Activated CD4-positive, alpha-beta T cell treated with anti-CD3 and anti-CD28 coated beads, Interleukin-2, amount 10 ng/mL, durations not matched to agents 24 days and 14 days (primary cell): ENCODE measurements at places on chromosomes 2 and 18. TPM values are rescaled to one million over a fixed set of nuclear protein-coding genes. Genes with fewer than 3 reads are reported as not detected.

SATB2 gene
- 0.07 TPM in 1 of 2 replicates, not detected in the other for total RNA-seq

DPP10 gene
- not detected in 2 replicates for total RNA-seq

CXCR1 gene
- total RNA-seq = not detected in 2 replicates

CD8A gene
- total RNA-seq = 1.1 and 1.3 TPM in 2 replicates

ZNF532 gene
- 0.79 and 1.0 TPM in 2 replicates for total RNA-seq

NXPH2 gene
- not detected in 2 replicates for total RNA-seq

DNA sequence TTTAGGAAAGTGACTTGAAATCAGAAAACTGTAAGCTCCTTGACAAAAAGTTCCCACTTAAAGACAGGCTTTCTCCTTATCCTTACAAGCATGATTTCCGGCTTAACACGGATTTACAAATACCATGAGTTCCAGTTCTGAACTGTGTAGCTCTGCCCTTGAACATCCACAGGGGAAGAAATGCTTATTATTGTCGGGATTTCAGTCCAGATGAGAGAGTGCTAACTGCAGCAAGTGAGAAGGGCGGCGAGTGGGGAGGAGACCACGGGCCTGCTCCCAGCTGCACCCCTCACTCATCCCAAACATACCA lies 73.1 kb downstream of the LRRC30 start:
- no peaks in the 10 kb centered on the region for H3K36me3 ChIP-seq
- DNase-seq = no peak
- H3K4me1 ChIP-seq = no peaks in the 10 kb centered on the region
- no peak overlapping the region for H3K27ac ChIP-seq

DNA sequence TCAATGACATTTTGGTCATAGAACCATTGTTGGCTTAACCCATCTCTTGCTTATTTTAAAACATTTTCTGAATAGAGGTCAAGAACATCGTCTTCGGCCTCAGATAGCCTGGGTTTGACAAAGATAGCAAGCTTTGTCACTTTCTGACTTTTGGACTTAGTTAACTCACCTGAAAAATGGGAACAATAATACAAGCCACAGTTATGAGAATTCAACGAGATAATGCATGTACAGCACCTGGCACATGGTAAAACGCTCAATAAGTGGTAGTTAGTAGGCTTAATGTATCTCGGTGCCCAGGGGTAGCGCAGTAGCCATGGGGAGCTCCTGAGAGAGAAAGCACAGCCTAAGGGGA lies 446 bp upstream of the COPS7B start:
- peaks cover 19% of the 10 kb centered on the region for H3K36me3 ChIP-seq
- DNase-seq = no peak
- peak overlapping the region; percentile 87 for H3K27ac ChIP-seq
- H3K4me1 ChIP-seq = peaks cover 61% of the 10 kb centered on the region
- no peaks in the 10 kb centered on the region for H3K27me3 ChIP-seq
- peak overlapping the region; percentile 94 for H3K4me3 ChIP-seq

DNA sequence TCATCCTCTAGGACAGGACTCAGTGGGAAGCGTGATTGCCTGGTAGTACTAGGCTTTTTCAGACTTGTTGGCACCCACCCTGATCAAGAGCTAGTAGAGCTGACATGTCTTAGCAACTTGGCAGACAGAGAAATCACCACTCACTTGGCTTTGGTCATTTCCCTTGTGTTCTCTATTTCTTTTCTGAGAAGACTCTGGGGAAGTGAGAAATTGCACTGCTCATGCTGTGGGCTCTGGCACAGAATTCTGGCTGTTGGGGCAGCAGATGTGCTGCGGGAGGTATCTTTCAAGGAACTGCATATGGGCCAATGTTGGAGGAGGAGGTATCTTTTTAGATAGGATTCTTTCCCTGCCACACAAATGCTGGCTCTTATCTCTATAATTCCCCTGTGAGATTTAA lies 529.1 kb upstream of the MEX3C start:
- no peak overlapping the region for H3K4me3 ChIP-seq
- no peaks in the 10 kb centered on the region for H3K27me3 ChIP-seq
- no peaks in the 10 kb centered on the region for H3K4me1 ChIP-seq
- no peak for DNase-seq
- no peaks in the 10 kb centered on the region for H3K36me3 ChIP-seq

DNA sequence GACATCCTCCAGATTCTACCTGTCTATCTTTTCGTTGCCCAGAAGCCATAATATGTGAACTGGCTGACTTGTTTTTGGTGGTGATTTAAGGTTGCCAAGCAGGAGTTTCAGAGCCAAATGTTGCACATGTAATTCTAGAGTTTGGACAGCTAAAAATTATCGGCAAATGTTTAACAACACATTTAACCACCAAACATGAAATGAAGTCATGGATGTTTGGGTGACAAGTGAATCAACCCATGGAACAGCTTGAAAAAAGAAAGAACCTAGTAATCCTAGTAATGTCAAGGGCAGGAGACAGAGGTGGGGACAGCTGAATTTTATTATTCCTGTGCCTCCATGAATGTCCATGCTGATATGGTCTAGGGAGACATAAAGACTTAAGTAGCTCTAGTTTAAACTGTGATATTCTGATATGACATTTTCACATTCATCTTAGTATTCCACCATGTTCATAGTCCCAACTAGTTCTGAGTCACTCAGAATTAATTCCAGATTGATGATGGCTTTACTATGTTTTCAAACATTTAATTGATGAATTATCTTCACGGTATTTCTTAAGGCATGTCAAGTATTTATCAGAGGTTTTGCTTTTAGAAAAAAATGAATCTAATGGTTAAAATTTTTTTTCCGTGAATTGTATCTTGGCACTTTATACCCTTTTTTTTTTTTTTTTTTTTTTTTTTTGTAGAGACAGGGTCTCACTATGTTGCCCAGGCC lies 101.7 kb downstream of the SOCS6 start:
- no peak overlapping the region for H3K27ac ChIP-seq
- no peaks in the 10 kb centered on the region for H3K4me1 ChIP-seq
- no peaks in the 10 kb centered on the region for H3K36me3 ChIP-seq

GRCh38 chr2:160252278-160252887 lies 52.3 kb upstream of the ITGB6 start:
- H3K4me1 ChIP-seq = no peaks in the 10 kb centered on the region
- no peaks in the 10 kb centered on the region for H3K36me3 ChIP-seq
- H3K4me3 ChIP-seq = no peak overlapping the region

- H3K27me3 ChIP-seq = no peaks in the 10 kb centered on the region
- H3K4me1 ChIP-seq = peaks cover 22% of the 10 kb centered on the region
- peaks cover 56% of the 10 kb centered on the region for H3K36me3 ChIP-seq
- H3K27ac ChIP-seq = peak overlapping the region; percentile 71
- H3K4me3 ChIP-seq = peak overlapping the region; percentile 31
Observed at GRCh38 chr2:230798769-230799399, 65.9 kb upstream of the ITM2C start.

DNA sequence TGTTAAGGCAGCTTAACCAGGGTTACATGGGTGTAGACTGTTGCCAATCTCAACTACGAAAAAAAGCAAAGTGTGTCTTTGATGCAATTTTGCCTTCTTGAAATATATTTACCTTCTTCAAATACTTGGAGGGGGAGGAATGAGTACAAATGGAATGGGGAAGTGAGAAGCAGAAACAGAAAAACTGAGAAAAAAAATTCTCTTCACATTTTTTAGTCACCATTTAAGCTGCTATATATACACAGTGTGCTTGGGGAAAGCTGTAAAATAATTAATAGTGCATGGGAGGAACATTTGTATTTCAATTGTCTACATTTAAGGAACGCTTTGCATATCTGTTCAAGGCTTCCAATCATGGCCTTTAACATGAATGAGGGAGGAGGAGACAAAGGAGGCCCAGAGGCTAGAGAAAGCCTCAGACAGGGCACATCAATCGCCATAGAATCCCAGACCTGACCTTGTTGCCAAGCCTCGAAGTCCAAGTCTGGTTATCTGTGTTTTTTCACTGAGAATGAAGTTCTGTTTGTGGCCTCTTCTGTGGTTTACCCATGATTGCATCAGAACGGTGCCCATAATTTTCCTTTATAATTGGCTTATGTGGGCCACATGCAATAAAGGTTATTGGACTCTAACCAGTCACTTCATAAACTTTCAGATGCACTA lies 158.6 kb downstream of the PIK3C3 start:
- H3K36me3 ChIP-seq = peaks cover 3% of the 10 kb centered on the region
- peak overlapping the region; percentile 10 for H3K4me3 ChIP-seq
- H3K4me1 ChIP-seq = peaks cover 10% of the 10 kb centered on the region
- peak; percentile 58 for DNase-seq
- H3K27me3 ChIP-seq = peaks cover 10% of the 10 kb centered on the region

DNA sequence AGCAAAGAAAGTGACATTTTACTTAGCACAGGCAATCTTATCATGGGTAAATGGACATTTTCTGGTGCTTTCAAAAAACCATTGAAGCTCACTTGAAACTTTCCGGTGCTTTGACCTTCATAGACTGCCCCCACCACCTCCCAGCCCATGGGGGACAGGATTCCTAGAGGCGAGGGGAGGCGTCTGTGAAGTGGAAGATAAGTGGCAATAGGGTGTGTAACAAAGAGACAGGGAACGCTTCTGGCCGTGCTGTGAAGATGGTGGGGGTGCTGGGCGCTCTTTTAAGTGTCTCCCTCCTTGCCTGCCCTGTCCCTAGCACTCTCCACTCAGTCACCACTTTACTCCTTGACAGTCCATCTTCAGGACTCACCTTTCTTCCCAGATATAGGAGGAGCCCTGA lies 23.4 kb upstream of the GMPPA start:
- H3K4me3 ChIP-seq = no peak overlapping the region
- H3K36me3 ChIP-seq = no peaks in the 10 kb centered on the region
- no peak overlapping the region for H3K27ac ChIP-seq
- H3K27me3 ChIP-seq = no peaks in the 10 kb centered on the region

GRCh38 chr2:59871830-59872229 lies 681.6 kb downstream of the BCL11A start:
- H3K4me3 ChIP-seq = no peak overlapping the region
- H3K27ac ChIP-seq = no peak overlapping the region
- DNase-seq = no peak
- peaks cover 5% of the 10 kb centered on the region for H3K27me3 ChIP-seq

DNA sequence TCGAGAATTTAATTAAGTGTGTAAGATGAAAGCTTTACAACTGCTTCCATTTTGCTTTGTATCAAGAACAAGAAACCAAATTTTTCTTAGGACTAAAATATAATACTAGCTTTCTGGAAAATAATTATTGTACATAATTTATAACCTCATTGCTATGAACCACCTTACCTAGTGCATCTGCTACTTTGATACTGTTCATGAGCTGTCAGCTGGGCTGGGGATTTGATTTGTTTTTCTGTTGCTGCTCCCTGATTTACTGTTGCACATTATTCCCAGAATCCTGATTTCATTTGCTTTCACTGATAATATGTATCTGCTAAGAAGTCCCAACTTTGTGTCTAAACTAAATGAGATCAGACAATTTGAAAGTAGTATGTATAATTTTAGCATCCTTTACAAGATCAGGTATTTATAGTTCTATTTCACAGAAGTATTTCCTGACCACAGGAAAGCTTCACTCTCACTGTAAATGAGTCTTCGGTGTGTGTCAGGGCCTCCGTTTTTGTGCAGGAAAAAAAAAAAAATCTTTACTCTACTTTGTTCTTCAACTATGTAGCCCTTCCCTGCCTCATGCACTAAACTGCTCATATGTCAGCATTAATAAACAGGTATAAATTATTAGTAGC lies 105.6 kb upstream of the CCDC150 start:
- H3K27ac ChIP-seq = no peak overlapping the region
- peaks cover 9% of the 10 kb centered on the region for H3K27me3 ChIP-seq
- H3K36me3 ChIP-seq = peaks cover 1% of the 10 kb centered on the region
- DNase-seq = peak; percentile 22

- no peak overlapping the region for H3K27ac ChIP-seq
- no peaks in the 10 kb centered on the region for H3K4me1 ChIP-seq
- no peaks in the 10 kb centered on the region for H3K27me3 ChIP-seq
- H3K36me3 ChIP-seq = no peaks in the 10 kb centered on the region
- H3K4me3 ChIP-seq = no peak overlapping the region
- no peak for DNase-seq
Observed at GRCh38 chr2:4765787-4766530, 926.2 kb upstream of the SOX11 start.

GRCh38 chr2:207387001-207387571 lies 142.7 kb upstream of the CREB1 start:
- H3K27me3 ChIP-seq = no peaks in the 10 kb centered on the region
- peaks cover 2% of the 10 kb centered on the region for H3K4me1 ChIP-seq
- H3K4me3 ChIP-seq = no peak overlapping the region
- no peak overlapping the region for H3K27ac ChIP-seq

GRCh38 chr18:78773303-78773755 lies 206.3 kb upstream of the SALL3 start:
- no peak overlapping the region for H3K27ac ChIP-seq
- H3K4me3 ChIP-seq = no peak overlapping the region
- DNase-seq = no peak
- H3K27me3 ChIP-seq = no peaks in the 10 kb centered on the region

GRCh38 chr2:9721344-9721743 lies 90.5 kb upstream of the YWHAQ start:
- no peaks in the 10 kb centered on the region for H3K4me1 ChIP-seq
- H3K4me3 ChIP-seq = no peak overlapping the region

GRCh38 chr2:79622508-79622907 lies 109.7 kb downstream of the CTNNA2 start:
- no peak for DNase-seq
- H3K4me3 ChIP-seq = no peak overlapping the region

DNA sequence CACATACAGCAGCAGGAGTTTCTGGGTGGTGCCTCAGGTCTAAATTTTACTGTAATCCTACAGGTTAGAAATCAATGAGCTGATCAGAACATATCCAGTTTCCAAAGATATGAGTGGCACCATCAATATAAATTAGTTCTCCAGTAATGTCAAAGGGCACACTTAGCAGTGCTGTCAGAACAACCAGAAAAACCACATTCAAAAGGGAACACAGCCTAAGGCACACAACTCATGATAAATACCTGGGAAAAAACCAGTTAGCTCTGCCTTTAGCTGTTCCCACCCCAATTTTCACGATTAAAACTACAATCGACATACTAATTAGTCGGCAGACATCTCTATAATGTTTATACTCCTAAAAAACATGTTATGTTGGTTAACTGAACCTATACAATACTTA lies 31.5 kb downstream of the ATP8B1 start:
- no peak for DNase-seq
- peaks cover 3% of the 10 kb centered on the region for H3K27me3 ChIP-seq

DNA sequence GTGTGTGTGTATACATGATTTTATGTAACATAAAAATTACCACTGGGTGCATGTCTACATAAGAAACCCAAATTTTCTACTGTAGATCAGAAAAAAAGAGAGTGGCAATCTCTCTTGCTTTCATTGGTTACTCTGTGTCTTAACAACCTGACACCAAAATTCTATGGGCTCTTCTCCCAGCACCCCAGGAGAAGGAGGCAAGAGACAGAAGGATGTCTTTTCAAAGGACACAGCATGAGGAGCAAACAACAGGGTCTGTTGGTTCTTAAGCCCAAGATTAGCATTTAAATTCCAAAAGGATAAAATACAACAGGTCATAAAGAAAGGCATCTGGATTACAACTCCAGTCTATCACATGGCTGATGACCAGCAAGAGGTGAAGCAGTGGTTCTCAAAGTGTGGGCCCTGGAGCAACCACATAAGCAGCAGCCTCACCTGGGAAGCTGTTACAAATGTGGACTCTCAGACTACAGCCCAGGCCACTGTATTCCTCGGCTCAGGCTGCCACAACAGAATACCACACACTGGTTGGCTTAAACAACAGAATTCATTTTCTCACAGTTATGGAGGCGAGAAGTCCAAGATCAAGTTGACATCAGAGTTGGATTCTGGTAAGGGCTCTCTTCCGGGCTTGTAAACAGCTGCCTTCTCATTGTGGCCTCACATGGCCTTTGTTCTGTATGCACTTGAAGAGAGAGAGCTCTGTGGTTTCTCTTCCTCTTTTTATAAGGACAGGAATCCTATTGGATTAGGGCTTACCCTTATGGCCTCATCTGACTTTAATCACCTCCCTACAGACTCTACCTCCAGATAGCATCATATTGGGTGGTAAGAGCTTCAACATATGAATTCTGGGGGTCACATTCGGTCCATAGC lies 79.8 kb upstream of the RNF152 start:
- H3K4me1 ChIP-seq = peaks cover 17% of the 10 kb centered on the region
- H3K4me3 ChIP-seq = no peak overlapping the region
- H3K36me3 ChIP-seq = no peaks in the 10 kb centered on the region
- no peak overlapping the region for H3K27ac ChIP-seq
- H3K27me3 ChIP-seq = no peaks in the 10 kb centered on the region
- peak; percentile 56 for DNase-seq
